ENCODE measurements at places on chromosomes 6 and 20.

GRCh38 chr20:6994452-6994851 lies 227.0 kb downstream of the BMP2 start:
- no peak for DNase-seq

DNA sequence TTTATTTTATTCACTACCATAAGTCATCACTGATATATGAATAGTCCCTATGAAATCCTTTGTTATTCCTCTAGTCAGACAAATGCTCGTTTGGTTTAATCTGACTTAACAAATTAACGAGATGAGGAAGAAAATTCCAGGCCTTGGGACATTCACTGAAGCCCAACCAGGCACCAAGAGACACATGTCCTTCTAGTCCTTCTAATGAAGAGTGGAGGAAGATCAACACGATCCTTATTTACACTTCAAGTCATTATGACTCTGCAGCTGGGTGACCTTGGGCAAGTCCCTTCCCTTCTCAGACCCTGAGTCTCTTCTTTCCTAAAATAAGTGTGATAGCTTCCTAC lies 117.5 kb downstream of the CEBPB start:
- DNase-seq = no peak

GRCh38 chr20:51305316-51306052 lies 237.0 kb downstream of the NFATC2 start:
- no peak for DNase-seq

GRCh38 chr6:13742961-13743735 lies 31.5 kb upstream of the RANBP9 start:
- DNase-seq = no peak

DNA sequence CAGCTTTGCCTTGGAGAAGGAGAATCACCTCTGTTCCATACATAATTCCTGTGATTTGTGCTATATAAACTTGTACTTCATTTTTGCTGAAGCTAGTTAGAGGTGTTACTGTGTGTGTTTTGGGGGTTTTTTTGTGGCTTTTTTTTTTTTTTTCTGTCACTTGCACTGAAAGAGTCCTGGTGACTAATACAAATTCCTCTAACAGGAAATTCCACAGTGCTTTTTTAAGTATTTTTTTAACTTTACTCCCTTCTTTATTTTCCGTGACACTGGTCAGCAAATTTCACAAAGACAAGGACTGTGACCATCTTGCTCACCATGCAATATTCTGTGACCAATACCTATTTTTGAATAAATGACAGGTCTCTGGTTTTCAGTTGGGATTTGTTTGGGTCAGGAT lies 110.5 kb downstream of the ISM1 start:
- DNase-seq = no peak

Measured in astrocyte of the cerebellum (primary cell).